Heart right ventricle (tissue), 16 donors: ENCODE measurements at places on chromosomes 6 and 20.

GRCh38 chr6:45645302-45645701, 267.6 kb upstream of the SUPT3H start:
- no peak for DNase-seq

GRCh38 chr6:13285705-13286104, 42.6 kb downstream of the TBC1D7 start:
- DNase-seq = no peak

- no peak for DNase-seq
Measured at GRCh38 chr20:53162251-53162835, 190.2 kb downstream of the TSHZ2 start.

DNA sequence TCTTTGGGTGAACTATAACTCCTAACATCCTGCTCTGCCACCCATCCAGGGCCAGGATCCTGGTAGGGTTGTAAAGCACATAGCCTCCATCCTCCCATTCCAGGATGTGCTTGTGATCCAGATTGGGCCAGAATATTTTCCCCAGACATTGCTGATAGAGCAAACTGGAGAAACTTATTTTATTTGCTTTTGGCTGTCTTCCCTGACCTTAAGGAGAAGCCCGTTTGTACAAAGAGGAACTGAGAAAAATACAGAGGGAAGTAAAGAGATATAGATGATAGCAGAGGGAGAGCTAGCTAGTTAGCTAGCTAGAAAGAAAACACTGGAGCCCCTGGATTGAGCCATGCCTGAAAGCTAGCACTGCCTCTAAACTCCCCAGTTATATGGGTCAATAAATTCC, 9.0 kb upstream of the HDAC2 start:
- no peak for DNase-seq

DNA sequence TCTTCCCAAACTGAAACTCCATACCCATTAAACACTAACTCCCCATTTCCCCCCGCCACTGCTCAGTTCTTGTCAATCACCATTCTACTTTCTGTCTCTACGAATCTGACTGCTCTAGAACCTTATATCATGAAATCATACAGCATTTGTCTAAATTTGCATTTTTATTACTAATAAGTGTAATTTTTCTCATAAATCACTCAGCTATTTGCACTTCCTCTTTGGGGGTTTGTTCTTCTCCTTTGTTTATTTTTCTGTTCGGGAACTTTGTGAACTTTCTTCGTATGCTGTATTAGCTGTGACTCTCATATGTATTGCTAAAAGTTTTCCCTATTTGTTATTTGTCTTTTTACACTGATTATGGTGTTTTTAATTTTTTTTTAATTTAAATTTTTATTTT, 152.2 kb downstream of the SLC16A10 start:
- no peak for DNase-seq

DNA sequence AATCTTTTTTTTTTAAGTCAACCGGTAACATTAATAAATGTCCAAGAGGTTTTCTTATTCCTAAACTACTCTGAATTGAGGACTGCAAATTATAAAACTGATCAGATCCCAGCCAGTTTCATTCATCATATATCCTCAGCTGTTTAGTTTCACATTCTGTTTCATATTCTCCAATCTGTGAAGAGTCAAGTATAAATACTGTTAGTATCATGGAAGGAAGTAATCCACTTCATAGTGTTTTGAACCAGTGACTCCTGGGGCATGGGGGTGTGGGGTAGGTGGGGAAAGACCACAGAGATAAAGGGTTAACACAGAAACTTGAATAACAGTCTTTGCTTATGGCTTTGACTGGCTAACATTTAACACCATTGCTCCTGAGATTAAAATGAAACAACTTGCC, 69.9 kb downstream of the FYN start:
- DNase-seq = no peak
